ENCODE measurements at places on chromosomes 7 and 10.

DNA sequence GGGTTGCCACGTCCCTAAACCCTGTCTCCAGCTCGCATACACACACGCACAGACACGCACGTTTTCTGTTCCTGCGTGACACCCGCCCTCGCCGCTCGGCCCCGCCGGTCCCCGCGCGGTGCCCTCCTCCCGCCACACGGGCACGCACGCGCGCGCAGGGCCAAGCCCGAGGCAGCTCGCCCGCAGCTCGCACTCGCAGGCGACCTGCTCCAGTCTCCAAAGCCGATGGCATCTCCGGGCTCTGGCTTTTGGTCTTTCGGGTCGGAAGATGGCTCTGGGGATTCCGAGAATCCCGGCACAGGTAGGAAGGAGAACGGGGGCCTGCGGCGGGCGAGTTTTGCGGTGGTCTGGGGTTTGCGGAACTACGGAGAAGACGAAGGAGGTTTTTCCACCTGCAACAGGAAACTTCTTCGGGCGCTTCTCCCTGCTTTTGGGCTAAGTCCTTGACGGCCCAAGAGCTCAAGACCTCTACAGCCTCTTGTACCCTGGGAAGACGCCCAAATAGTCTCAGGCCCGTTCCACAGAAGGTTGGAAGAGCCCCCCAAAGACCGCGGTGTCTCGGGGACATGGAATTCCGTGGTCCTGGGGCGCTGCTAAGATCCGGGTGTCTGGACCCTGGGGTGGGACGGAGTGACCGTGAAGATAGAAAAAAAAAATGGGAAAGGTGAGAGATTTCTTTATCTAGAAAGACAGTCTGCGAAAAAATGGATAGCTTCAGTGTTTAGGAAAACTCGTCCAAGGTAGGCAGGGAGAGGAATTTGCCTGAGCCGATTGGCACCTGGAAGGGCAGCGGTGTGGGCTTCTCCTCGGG lies at the start of gene GAD2:
GAD2 (plus strand) TSS at position 190 of the 811 bp plus-strand sequence; CDS start at position 226, 36 bp downstream.
- DNase-seq: peak; percentile 65

- DNase-seq: no peak
Observed at GRCh38 chr7:19482628-19483027, 226.2 kb downstream of the POLR1F start.

- DNase-seq: no peak
Observed at GRCh38 chr10:85874208-85874607, 492.4 kb downstream of the GRID1 start.

- DNase-seq: no peak
Observed at GRCh38 chr7:40715053-40715430, 580.2 kb downstream of the SUGCT start.

Data from D341Med (cell line).